ENCODE measurements at places on chromosomes 12 and 14.

DNA sequence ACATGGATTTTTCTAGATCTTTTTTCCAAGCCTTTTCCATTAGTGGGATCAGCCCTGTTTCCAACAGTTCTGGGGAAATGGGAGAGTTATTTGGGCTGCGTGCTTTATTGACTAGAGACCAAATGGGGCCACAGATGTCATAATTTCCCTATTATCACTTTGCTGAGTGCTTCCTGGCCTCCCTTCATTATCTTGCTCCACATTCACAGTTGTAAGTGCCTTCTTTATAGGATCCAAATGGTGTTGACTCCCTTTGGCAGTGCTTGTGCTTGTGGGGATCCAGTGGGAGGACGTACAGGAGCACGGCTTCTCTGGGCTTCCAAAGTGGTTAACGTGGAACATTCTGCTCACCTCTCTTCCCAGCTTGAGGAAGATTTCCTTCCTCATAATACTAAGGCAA is 141.0 kb upstream of the RMST start:
- DNase-seq, result peak; percentile 12

- DNase-seq, result no peak
These were observed 8.6 kb downstream of the FGD6 start for GRCh38 chr12:95208678-95209077.

DNA sequence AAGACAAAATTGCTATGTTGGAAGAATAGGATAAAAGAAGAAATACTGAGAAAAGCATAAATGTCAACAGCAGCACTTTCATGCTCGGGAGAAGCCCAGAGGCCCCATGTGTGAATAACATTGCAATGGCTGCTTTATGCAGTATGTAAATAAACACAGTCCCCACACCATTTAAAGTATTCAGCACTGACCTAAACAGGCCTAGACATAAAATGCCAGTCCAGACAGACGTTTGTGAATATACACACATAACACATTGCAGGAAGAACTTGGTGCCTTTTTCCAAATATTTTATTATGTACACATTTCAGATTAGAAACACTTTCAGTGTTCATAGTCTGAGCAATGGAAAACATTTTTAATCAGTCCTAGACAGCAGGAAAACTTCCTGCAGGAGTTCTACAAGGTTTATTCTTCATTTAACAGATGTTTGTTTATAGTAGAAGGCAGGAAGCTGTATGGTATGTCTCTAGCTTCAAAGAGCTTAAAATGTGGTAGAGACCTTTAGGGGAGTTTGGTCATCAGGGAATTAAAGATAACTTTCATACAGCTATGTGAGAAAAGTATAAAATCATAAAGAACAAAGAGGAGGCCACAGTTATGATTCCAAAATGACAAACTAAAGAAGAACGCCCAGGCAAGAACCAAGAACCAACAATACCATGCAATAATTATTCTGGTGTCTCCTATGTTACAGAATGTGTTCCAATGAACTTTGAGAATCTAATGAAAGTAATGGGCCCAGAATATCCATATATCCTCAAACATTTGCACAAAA is 30.6 kb upstream of the SLC38A2 start:
- no peak for DNase-seq

DNA sequence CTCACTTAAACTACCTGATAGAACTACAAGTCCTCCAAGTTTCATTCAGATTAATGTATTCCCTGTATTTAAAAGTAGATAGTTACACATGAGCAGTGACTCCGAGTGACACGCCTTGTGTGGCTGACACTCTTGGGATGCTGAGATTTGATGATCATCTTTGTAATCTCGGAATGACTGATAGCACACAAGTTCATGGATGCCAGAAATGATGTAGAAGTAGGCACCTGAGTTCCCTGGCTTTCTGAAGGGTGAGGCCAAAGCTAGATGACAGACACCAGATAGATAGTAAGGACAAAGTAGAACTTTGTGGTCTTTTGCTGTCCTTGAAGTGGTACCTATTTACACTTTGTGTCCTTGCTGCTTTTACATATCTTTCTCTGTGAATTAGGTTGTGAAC is 491.2 kb downstream of the PCNX1 start:
- no peak for DNase-seq

DNA sequence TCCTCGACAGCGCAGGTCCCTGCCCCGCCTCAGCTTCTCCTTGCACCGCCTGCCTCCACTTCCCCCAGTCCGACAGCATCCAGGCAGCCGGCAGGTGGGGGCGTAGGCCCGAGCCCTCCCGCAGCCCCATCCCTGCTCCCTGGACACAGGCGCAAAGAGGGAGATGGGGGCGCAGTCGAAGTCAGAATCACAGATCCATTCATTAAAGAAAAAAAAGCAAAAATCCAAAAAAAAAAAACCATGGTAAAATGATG is 41.2 kb downstream of the RFLNA start:
- DNase-seq, result no peak

DNA sequence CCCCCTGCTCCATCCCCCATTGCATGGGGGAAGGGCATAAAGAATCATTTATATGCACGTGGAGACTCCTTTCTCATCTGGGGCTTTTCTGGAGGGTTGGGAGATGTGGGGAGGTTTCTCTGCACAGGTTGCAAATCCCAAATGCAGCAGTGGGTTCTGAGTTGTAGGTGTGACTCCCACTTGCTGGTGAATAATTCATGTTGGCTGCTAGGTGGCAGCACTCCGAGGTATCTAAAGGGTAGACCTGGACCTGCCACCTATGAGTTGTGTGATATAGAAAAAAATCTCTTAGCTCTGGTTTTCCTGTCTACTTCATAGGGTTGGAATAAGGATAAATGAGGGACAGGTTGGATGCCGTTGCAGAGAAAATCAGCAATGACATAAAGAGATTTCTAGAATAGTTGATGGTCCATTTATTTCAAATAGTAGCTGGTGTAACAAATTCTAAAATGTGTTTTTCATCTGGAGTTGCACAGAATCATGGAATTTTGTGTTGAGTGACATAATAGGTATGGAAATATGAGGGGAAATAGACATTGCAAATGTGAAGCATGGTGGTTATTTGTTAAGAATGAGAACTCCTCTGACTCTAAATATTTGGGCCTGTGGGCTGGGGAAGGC is 4.6 kb downstream of the MARCHF9 start:
- DNase-seq, result peak; percentile 46

DNA sequence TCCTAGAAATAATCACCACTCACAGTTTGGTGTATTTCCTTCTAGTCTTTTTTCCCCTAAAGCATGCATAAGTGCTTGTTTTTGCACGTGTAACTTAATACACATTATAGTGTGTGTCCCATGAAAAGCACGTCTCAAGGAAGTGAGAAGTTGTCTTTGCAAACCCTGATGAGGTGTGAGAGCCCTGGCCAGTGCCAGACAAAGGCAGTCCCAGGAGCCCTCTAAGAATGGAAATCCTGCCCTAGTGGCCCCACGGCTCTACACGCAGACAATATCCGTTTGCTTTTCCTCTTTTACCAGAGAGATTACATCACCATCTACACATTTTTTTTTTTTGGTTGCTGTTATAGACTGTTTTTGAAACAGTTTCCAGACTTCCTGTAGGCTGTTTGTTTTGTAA is 85.5 kb upstream of the FZD10 start:
- DNase-seq, result no peak

DNA sequence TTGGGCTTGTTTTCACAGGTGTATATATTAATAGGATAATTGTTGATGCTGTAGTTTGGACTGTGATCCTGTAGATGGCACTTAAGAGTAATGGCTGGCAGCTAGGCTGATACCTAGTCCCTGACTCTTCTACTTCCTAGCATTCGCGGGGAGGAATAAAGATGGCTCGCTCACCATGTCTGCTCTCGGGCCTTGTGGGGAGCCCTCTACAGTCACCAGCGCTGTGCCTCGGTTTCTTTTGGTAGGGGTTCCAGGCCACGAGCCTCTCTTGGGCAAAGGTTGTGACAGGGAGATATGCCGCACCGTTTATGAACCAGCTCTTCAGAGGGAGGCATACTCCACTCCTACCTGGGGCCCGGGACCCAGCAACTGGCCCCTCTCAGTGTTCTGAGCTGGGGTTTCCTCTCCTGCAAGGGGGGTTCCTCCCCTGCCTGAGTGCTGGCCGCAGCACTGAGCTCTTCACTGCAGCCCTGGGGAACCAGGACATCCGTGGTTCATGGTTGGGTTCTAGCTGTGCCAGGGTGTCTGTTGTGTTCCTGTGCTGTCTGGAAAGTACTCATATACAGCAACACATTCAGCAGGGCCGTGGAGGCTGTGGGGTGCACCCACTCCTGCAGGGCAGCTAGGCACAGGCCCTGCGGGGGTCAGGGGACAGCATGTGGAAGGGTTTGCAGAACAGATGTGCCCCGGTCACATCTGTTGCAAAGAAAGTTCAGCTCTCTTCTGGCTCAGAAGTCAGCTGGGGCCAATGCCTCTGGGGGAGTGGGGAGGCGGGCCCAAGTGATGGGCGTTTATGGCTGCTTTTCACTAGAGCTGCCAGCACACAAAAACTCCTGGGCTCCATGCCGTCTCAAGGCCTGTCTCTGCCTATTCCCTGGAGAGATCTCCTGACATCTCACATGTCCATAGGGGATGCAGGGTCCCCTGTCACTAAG is 147.9 kb downstream of the PPFIA2 start:
- peak; percentile 37 for DNase-seq

DNA sequence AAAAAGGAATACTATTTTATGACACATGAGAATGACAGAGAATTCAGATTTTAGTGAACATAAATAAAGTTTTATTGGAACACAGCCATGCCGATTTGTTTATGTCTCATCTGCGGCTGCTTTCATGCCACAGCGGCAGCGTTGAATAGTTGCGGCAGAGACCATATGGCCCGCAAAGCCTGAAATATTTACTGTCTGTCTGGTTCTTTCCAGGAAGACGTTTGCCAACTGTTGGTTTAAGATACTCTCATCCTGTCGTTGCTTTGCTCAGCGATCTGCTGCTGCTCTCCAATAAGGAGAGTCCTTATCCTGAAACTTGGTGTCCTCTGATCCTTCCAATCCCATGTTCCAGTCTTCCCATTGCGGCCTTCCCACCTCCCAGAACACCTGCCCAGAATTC is 89.9 kb downstream of the SLC24A4 start:
- DNase-seq, result no peak

- no peak for DNase-seq
These were observed 5.1 kb downstream of the ADCY4 start for GRCh38 chr14:24329736-24330135.

DNA sequence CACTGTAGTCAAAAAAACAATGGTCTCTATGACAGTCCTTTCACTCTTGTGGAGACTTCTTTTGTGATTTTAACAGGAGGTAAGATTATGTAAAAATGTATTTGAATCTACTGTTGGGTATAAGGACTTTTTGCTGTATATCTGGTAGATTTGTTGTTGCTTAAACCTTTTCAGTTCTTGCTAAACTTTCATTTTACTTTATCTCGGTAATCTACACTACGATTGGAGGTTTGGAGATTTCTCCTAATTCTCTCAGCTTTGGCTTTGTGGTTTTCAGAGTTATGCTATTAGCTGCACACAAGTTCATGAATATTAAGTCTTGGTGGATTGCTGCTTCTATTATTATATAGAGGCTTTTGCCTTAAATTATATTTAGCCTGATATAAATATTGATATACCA is 116.6 kb upstream of the HIF1A start:
- no peak for DNase-seq

GRCh38 chr12:94756789-94757188 is 106.4 kb upstream of the TMCC3 start:
- DNase-seq, result no peak

- DNase-seq, result peak; percentile 10
These were observed 897.4 kb upstream of the SEL1L start for GRCh38 chr14:82431031-82431430.

DNA sequence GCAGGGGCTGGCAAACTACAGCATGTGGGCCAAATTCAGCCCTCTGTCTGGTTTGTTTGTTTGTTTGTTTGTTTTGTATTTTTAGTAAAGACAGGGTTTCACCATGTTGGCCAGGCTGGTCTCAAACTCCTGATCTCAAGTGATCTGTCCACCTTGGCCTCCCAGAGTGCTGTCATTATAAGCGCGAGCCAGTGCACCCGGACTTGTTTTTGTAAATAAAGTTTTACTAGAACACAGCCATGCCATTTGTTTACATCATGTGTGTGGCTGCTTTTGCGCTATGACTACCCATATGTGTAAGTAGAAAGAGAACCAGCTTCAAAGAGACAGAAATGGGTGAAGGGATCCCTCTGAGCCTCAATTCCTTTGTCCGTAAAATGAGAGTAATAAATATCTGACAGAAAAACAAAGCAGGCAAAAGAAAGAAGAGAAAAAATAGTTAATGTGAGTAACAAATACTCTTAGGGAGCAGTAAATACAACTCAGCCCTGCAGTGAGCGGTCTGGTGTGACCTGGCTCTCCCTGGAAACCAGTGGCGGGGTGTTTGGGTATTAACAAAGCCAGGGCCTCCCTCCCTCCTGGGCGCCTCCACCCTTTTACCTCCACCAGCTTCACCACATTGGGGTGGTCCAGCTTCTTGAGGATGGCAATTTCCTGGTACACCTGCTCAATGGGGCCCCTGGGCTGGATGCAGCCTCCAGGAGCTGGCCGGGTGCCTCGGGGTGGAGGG is 33.1 kb downstream of the CAMKK2 start:
- DNase-seq, result no peak

GRCh38 chr12:62886796-62887195 is 48.2 kb downstream of the PPM1H start:
- no peak for DNase-seq

DNA sequence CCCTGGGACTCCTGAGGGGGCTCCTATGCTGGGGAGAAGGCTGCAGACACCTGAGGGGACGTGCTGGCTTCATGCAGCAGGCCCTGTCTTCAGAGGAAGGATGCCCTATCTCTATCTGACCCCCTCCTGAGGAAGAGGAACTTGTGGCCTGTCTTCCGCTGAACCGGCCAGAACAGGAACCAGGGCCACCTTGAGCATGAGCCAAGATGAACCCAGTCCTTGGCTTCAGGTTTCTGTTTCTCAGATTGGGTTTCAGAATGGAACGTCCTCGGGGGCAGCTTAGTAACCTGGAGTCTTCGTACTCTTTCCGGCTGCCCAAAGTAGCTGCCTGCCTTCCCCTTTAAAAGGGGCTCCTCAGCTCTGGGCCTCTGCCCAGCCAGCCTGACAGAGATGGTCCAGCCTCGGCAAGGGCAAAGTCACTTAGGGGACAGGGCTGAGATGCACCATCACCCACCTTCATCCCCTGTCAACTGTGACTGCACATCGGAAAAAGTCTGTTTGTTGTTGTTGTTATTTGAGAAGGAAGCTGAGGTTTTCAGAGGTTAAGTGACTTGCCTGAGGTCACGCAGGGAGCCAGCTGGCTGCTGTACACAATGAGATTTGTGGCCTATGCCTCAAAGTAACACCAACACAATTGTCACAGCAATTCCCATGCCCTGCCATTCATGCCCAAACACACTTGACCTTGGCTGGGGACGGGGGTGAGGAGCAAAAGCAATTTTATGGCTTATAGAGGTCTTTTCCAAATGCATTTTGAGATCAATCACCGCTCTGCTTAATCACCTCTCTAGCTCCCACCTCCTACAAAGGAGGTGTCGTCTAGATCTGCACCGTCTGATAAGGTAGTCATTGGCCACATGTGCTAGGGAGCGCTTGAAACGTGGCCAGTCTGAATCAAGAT is 13.4 kb downstream of the ASB2 start:
- no peak for DNase-seq
